NCI-H1694 (cell line): ENCODE measurements at places on chromosomes 11 and 22.

- DNase-seq, result peak; percentile 6
Measured at GRCh38 chr22:36253523-36254490, 874 bp downstream of the APOL1 start.

DNA sequence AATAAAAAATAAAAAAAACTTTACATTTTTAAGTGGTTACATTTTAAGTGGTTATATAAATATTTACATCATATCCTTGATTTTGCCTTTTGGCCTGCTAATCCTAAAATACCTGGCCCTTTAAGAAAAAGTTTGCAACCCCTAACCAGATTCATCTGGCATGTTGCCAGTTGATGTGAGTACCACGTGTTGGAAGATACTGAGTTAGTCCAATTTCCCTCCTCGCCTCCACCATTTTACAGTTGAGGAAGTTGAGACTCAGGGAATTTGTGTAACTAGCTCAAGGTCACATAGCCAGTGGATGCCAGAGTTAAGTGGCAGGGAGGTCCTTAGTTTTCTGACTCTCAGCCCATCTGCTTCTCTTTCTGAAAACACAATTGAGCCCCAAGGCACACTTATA is 5.1 kb downstream of the ELF5 start:
- no peak for DNase-seq

DNA sequence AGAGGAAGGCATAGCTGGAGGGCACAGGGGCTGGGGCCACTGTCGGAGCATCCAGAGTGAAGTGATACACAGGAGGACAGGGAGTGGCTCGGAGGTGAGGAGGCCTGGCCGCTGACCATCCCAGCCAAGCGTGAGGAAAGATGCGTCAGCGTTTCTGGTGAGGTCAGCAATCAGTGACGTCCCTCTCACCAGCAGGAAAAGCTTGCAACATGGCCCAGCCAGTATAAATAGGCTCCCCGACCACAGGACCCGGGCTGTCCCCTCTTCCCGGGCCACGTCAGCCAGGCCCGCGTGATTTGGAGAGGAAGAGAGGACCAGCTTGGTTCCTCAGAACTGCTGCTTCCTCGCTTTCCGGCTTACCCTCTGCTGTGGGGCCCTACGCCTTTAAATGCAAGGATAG is 4.2 kb upstream of the OSM start:
- DNase-seq, result no peak

DNA sequence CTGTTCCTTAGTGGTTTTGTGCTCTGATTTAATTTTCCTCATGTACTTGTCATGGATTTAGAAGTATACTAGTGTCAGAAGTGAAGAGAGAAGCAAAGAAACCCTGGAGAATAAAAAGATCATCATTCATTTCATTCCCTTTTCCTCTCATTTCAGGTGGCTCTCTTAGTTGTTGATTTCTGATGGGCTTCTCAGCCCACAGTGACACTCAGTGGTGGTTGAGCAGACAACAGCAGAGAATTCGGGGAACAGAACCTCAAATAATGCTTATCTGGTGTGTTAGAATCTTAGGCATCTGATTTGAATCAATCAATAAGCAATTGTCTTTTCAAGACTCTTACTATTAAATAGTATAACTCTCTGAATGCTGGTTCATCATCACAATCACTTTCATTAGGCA is 1289.4 kb downstream of the FAM181B start:
- DNase-seq, result no peak

DNA sequence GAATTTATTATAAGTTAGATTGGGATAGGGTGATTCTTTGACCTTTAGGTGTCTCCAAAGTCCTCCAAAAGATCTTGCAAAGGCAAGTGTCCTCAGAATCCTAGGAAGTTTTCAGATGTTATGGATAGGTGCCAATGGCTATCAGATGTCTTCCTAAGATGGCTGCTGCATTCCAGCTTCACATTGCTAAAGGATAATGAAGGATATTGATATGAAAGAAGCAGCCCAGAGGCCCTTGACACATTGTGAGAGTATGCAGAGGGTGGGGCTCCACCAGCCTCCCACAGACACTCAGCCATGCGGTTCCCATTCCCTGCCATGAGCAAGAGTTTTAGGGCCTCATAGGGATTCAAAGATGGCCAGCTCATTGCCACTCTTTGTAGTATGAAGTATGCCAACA is 22.3 kb upstream of the GLYATL2 start:
- DNase-seq, result no peak

GRCh38 chr11:73940801-73941570 is 9.8 kb upstream of the DNAJB13 start:
- DNase-seq, result no peak

- DNase-seq, result no peak
Measured at GRCh38 chr11:67265633-67266448, 432 bp upstream of the GRK2 start.

DNA sequence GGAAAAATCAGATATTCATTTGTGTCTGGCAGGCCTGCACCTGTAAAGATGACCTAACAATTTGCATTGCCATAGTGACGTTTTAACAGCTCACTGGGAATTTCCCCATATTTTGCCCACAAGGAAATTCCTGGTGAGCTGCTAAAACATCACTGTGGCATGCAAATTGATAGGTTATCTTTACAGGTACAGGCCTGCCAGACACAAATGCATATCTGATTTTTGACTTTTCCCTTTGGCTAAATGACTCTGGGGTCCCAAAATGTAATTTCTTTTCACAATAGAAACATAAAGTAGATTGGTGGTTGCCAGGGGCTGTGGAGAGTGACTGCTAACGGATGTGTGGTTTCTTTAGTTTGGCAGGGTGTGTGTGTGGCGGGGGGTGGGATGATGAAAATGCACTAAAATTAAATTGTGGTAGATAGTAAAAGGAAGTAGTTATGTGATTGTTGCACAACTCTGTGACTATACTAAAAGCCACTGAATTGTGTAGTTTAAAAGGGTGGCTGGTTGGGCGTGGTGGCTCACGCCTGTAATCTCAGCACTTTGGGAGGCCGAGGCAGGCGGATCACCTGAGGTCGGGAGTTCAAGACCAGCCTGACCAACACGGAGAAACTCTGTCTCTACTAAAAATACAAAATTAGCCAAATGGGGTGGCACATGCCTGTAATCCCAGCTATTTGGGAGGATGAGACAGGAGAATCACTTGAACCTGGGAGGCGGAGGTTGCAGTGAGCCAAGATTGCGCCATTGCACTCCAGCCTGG is 18.5 kb upstream of the FEZ1 start:
- no peak for DNase-seq

- DNase-seq, result no peak
Measured at GRCh38 chr11:126167488-126167887, 44.0 kb downstream of the RPUSD4 start.

GRCh38 chr11:10498022-10498400 is 42.9 kb downstream of the AMPD3 start:
- DNase-seq, result no peak

GRCh38 chr22:31626427-31627150 is 35.4 kb downstream of the PISD start:
- DNase-seq, result no peak

DNA sequence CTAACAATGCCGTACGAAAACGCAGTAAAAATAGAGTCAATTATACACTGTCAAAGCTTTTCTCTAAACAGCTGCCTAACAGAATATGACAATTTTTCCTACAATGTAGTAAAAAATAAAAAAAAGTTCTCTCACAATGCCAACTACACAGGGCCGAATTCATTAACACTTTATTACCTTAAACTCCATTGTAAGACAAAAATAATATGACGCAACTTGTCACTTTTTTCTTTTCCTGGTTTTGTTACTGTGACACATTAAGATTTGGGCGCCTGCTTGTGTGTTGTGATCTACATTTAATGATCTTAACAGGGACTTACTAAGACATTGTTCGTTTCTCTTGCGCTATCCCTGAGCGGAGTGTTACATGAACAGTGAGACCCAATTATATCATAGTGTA is 204.1 kb downstream of the INSC start:
- DNase-seq, result no peak

- no peak for DNase-seq
Measured at GRCh38 chr11:83661491-83662350, 375.6 kb upstream of the CCDC90B start.

DNA sequence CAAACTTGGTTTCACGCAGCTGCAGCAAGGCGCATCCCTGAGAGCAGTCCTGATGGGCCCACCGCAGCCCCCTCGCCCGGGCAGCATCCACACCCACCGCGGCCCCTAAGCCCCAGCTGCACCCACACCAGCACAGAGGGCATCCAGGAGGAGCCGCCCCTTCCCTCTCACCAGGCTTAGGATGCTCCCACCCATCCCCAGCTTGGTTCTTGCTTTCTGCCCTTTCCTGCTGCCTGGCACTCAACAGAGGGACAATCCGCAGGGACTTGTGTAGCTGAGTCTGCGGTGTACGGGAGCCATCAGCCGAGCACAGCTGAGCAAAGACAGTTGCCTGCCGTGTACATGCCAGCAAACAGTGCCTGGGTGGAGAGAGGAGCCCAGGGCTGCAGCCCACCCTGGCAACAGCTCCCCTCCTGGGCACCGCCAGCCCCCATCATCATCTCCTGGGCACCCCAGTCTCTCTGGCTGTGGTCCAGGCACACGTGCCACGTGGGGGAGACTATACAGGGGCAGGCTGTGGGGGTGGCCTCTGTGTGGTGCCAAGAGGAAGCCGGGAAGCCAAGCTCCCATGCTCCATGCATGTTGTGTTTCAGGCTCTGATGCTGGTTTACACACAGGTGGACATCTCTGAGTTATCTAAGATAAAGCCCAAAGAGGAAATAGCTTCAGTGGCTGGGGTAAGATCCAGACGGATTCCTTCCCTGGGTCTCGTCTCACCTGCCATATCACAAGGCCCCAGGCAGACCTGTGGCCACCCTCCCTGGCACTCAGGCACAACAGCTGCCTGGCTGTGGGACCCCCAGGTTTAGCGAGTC is 36.0 kb upstream of the GNB1L start:
- no peak for DNase-seq

- no peak for DNase-seq
Measured at GRCh38 chr11:33701302-33702230, 940 bp upstream of the C11orf91 start.

GRCh38 chr11:40054631-40055030 is 1404.8 kb downstream of the LRRC4C start:
- DNase-seq, result no peak

DNA sequence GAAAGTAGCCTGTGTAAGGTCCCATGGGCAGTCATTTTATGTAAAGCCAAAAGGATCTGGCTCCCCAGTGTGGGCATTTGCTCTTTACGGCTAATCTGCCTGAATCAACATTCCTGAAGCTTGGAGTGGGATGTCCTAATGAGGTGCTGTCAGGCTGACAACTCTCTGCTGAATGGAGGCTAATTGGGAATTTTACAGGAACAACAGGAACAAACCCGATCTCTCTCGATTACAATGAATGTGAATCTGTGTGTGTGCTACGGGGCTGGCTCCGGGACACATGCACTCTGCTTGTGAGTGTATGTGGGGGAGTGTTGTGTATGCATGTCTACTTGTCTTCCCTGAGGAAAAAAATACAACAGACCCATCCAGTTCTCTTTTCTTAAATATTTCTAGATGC is 415.2 kb downstream of the TENM4 start:
- DNase-seq, result no peak

DNA sequence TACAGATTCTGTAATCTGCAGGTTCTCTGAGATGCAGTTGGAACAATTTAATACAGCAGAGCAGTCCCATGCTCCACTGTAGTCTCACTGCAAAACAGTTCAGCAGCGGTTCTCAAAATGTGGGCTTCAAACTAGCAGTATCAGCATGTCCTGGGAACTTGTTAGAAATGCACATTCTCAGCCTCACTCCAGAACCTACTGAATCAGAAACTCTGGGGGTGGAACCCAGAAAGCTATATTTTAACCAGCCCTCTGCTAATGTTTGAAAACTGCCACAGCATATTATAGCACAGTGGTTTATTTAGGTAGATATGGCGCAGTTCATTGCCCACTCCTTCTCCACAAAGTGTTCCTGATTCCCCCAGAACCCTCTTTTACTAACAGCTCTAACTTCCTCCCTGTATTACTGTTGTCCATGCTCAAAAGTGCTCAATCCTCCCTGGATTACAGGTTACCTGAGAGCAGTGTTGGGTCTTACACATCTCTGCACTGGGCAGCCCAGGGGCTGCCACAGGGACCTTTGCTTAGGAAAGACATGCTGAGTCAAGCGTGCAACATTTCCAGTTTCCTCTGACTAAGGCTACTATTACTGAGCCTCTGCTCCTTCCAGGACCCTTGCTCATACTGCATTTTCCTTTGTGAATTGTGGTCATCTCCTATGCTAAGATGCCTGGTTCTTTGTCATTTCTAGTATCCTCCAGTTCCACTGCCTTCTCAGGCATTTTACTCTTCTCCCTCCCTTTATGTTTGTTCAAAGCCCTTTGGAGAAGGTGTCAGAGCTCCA is 7.7 kb upstream of the DGAT2 start:
- DNase-seq, result no peak

DNA sequence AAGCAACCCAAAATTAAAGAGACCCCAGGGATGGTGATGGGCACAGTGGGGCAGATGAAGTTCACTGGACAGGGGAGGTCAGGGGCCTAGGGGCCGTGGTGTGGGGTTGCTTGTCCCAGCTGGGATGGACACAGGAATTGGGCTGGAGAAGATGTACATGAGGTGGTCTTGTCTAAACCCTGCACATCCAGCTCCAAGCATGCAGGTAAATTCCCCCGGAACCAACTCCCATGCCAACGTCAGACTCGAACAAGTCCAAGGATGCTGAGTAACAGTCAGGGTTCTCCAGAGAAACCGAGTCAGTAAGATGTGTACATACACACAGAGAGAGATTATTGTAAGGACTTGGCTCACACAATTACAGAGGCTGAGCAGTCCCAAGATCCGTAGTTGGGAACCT is 28.9 kb downstream of the TSPAN32 start:
- no peak for DNase-seq

- no peak for DNase-seq
Measured at GRCh38 chr11:30513087-30513486, 73.1 kb downstream of the MPPED2 start.

GRCh38 chr11:61616434-61616833 is 35.6 kb upstream of the SYT7 start:
- DNase-seq, result no peak

DNA sequence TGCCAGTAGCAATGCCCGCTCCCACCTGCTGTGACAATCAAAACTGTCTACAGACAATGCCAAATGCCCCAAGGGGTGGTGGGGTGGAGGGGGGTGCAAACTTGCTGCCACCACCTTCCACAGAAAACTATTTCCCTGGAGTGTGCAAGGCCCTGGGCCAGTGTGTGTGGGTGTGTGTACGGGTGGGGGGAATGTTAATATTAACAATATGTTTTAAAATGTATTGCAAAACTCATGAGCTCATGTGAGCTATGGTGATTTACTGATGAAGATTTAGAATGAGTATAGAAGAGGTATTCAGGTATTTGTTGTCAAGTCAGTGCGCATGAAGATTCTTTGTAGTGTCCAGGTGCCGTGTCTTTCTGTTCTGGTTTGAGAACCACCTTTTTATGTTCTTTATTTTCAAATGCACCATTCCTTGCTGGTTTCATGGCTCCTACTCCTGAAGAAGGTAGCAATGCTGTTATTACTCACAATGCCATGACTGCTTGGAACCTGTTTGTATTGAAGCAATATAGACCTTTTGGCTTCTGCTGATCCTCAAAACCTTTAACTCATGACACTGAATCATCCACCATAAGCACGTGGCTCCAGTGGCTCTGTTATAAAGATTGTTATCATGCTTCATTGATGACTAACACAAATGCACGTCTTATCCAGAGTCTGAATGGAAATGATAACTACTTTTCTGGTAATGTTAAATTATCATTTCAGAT is 29.9 kb upstream of the AQP11 start:
- DNase-seq, result no peak
